ENCODE measurements at places on chromosomes 13 and 19.

DNA sequence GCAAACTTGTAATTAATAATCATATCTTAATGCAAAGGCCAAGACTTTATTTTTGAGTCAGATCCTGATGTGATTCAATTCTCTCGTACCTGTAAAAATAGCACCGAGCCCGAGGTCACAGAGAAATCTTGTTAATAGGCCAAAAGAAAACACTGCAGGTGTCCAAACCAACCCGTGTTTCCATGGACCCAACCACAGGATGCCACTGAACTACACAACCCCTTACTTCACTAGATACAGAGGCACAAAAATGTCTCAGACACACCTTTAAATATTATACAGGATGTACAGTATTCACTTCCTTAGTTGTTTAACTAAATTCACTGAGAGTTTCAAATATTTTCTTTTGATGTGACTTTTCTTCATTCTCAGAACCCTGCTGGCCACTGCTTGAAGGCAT is 530.9 kb downstream of the MYO16 start:
- no peak for DNase-seq

GRCh38 chr19:746208-746819 is 4.6 kb upstream of the MISP start:
- DNase-seq = no peak

DNA sequence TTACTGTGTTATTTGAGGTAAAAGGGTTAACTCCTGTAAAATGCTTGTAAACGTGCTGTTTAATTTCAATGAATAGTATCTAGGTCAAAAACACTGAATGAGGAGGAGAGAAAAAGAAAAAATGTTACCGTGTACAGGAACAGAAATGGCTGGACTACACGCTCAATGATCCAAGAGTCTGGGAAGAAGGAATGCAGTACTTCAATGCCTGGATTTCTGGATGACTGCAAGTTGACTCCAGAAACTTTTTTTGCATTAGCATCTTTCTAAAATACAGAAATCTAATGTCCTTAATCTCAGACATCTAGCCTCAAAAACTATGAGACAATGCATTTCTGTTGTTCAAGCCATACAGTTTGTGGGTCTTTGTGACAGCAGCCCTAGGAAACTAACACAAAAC is 17.4 kb upstream of the IPO5 start:
- no peak for DNase-seq

- no peak for DNase-seq
These were observed 94.2 kb downstream of the FRY start for GRCh38 chr13:32125751-32126150.

DNA sequence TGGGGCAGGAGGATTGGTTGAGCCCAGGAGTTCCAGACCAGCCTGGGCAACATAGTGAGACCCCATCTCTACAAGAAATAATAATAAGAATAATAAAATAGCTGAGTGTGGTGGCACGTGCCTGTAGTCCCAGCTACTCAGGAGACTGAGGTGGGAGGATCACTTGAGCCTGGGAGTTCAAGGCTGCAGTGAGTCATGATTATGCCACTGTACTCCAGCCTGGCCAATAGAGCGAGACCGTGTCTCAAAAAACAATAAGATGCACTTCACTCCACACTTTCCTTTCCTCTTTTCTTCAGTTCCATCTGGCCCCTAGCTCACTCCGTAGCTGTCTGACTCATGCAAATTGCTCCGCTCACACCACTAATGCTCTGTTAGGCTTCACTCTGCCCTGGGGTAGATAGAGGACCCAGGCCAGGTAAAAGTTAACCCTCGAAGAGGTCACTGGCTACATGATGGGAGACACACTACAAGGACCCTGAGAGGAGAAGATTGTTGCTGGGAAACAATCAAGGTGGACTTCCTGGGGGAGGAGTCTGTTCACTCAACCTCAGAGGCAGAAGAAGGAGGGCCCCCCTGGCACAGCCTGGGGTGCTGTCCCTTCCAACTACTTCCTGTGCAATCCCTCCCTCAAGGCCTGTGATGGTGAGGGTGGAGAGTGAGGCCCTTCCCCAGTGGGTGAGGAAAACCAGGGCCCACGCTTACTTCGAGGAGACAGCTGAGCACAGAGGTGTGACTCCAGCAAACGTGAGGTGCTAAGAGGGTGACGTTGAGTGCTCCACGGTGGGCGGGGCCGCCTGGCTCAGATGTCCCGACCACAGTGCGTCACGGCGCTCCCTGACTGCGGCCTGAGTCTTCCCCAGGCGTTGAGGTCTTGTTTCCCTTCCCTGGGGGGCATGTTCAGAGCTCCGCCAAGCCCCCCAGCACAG is 8.8 kb upstream of the TNFSF9 start:
- no peak for DNase-seq

- no peak for DNase-seq
These were observed 2.8 kb downstream of the ZIC5 start for GRCh38 chr13:99968521-99969452.

- no peak for DNase-seq
These were observed 162.2 kb downstream of the KDM4B start for GRCh38 chr19:5131031-5131505.

GRCh38 chr13:46743191-46743590 is 53.8 kb downstream of the ESD start:
- no peak for DNase-seq

GRCh38 chr13:29943686-29944085 is 93.3 kb upstream of the UBL3 start:
- DNase-seq = no peak

DNA sequence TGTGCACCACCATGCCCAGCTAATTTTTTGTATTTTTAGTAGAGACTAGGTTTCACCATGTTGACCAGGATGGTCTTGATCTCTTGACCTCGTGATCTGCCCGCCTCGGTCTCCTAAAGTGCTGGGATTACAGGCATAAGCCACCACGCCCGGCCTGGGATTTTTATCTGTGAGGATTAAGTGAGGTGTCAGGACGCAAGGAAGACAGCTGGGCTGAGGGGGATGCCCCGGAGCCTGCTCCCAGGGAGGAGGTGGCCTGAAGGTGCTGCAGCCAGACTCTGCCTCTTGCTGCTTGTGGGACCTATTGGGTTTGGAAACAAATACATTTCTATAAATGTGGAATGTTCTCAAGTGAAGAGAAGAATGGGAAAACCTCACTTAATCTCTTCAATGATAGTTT is 131.6 kb downstream of the OLFM4 start:
- no peak for DNase-seq

- DNase-seq = no peak
These were observed 30.1 kb downstream of the OPA3 start for GRCh38 chr19:45554481-45554880.

DNA sequence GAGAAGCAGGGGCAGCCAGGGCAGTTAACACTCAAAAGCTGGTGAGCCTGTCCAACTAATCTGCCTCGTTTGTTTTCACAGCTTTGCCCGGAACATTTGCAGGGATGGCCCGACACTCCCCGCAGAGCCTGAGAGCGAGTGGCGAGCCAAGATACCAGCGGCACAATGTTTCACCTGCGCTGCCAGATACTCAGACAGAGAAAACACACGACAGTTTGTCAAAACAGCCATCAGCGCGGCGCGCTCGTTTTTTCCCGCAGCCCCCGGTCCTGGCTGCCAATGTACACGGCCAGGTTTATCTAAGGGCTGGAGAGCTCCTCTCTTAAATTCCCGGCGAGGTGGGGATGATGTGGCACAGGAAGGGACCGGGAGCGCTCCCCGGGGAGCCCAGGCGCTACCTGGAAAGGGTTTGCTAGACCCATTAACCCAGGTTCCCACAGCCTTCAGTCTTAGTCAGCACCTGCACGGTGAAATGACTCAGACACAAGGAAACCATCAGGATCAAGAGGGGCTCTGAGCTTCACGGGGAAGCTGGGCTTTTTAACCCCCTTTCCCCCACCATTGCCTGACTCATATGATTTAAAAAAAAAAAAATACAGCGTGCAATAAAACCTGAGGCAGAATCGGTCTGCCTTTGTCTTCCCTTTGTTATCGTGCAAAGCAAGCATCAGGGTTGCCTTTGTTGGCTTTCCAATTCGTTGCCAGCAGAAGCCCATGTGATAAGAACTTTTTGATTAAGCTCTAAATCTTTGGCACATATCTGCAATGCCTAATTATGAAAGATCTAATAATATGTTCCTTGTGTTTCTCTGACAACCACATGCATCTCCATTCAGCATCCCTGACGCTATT is 186.2 kb downstream of the EFNB2 start:
- DNase-seq = no peak

GRCh38 chr13:42631181-42631580 is 57.2 kb downstream of the TNFSF11 start:
- DNase-seq = no peak
